Activated T-helper 1 cell treated with Interleukin-2 at 50 U/mL for 16 hours (primary cell): ENCODE measurements at places on chromosomes 12 and 14.

GRCh38 chr12:83031196-83031595 lies 344.5 kb downstream of the TMTC2 start:
- DNase-seq = no peak

DNA sequence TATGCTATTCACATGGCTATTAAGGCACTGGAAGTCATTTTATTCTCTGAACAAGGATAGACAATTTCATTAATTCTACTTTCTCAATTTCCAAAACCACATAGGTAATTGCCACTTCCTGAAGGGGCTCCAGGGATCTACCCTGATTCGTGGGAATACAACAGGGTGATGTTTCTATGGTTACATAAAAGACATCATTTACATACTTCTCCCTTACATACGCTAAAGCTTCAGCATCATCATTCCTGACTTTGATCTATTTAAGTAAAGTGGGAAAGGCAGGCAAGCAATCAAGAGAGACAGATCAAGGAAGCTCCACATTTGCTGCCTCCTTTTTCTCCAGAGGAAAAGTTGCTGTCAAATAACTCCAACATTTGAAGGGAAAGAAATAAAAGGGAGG lies 118.8 kb upstream of the SINHCAF start:
- DNase-seq = no peak

DNA sequence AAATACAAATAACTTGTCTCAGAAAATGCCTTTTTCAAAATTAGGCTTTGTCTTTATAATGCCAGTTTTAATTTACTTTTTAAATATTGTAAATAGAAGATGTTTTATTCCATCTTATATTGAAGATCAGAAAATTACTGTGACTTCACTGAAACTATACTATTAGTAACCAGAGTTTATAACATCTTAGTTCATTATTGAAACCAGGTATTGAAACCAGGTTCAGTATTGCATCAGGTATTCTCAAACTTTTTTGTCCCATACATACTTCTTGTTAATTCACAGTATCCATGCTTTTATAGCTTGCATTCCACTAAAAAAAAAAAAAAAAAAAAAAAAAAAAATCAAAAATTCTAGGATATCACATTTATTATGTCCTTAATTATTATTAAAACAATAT lies 227.5 kb downstream of the GXYLT1 start:
- no peak for DNase-seq

GRCh38 chr12:24494401-24494800 lies 454.5 kb downstream of the BCAT1 start:
- DNase-seq = no peak

DNA sequence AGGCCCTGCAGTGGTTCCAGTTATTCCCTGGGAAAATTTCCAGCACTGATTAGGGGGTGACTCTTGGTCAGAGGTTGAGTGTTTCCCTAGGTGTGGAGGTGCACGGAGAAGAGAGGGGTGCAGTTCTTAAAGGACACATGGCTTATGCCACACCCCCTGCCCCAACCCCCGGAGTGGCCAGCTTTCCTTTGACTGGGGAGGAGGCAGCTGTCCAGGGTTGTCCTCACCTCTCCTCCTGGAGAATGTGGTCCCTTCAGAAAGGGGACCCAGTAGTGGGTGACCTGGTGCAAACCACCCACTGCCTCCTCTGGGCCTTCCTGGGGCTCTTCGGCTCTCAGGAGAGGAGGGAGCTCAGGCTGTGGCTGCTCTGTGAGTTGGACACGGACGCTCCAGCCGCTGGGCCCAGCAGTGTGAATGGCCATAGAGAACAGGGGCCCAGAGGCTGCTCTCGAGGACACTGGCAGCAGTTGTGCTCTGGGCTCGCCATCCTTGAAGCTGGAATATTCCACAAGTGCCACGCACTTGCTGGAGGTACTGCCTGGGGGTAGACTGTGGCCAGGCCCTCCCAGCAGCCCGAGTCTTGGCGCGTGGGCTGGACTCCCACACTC lies 13.6 kb downstream of the PACS2 start:
- no peak for DNase-seq

DNA sequence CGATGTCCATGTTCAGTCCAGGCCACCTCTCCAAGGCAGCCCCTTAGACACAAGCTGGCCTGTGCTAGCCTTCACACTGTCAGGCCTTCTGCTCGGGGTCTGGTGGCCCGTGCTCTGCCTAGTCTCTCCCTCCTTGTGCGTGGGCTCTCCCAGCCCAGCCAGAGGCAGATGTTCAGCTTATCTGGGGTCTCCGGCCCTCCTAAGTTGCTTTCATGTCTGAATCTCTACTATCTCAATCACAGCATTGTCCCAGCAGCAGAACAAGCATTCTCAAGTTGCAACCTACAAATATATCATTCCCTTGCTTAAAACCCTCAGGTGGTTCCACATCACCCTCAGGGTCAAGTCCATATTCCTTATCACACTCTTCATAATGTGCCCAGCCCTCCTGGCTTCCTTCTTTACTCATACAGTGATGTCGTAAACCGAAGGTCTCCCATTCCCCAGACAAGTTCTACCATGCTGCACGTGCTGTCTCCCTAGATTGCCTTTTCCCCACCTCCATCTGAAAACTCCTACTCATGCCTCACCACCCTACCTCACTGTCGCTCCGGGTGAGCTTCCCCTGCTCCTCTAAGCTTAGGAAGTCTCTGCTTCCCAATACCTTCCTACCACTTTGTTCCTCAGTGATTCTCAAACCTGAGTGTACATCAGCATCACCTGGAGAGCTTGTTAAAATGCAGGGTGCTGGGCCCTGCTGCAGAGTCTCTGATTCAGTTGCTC lies 1.5 kb downstream of the KRT73 start:
- DNase-seq = no peak

GRCh38 chr12:110091136-110091711 lies 32.9 kb upstream of the IFT81 start:
- DNase-seq = no peak

GRCh38 chr12:118033323-118033722 lies 16.8 kb downstream of the RFC5 start:
- no peak for DNase-seq

GRCh38 chr12:40947797-40948196 lies 240.3 kb upstream of the PDZRN4 start:
- DNase-seq = no peak

DNA sequence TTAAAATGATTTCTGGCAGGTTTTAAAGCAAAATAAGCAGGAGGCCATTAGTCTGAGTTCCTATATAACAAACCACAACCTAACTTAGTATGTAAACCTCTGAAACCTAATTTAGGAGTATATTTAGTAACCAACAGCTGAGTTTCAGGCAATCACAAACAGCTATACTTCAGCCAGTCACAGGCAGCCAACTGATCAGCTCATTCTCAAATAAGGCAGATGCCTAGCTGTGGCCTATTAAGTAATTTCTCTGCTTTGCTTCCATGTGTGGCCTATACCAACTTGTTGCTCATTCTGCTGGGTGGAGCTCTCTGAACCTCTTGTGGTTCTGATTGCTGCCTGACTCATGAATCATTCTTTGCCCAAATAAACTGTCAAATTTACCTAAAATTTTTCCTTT lies 408.9 kb upstream of the FBXO33 start:
- DNase-seq = no peak

GRCh38 chr12:128830505-128830893 lies 6.7 kb upstream of the SLC15A4 start:
- DNase-seq = no peak

DNA sequence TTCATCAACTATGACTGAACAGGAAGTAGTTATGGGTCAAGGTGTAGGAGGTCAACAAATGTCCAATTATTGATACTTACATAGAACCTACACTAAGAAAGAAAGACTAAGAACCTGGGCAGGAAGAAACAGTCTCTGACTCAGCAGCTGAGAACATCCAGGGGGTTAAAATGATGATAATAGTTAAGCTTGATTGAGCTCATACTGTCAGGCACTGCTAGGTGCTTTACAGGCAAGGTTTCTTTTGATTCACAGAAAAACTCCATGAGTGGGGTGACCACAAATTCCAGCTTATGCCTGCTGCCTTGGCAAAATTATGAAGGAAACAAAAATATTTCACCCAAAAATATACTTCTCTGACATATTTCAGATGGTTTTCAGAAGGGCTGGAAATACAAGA lies 75.0 kb downstream of the ACADS start:
- DNase-seq = no peak

DNA sequence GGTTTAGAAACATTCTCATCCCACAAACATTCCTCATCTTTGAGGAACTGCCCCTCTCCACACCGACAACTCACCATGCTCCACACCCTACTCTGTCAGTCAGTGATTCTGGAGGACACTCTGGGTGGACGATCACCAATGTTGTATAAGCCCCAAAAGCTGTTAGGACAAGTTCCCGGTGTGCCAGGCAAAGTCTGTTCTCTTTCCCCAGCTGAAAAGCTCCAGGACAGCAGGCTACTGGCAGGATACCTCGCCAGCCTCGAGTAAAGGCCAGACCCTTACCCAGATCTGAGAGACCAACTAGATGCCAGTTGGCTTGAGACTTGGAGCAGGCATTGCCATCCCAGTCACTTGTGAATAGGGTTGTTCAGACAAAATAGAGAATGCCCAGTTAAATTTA lies 12.0 kb downstream of the KRT5 start:
- no peak for DNase-seq

GRCh38 chr12:121467638-121468498 lies 68.0 kb downstream of the RNF34 start:
- DNase-seq = no peak

GRCh38 chr14:103545219-103545914 lies 16.4 kb downstream of the TRMT61A start:
- DNase-seq = no peak

DNA sequence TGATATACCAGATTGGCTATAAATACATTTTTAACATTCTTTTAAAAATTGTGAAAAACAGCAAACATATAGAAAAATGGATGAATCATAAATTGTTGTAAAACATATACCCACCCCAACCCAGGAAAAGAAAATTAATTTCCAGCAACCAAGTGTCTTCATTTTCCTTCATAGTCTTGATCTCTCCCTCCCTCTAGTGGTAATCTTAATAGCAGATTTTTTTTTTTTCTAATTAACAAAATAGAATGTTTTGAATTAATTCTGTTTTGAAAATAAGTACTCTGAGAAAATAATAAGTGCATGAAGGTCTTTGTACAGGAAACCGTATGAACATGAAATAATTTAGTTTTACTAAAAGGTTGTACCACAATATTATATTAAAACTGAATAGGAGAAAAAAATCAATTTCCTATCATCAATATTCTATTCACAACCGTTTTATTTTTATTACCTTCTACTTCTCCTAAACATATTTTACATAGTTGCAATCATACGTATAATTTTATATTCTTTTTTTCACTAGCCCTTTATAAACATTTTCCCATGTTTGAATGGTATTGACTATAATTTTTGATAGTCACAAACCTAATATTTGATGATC lies 7.0 kb downstream of the ETNK1 start:
- DNase-seq = no peak

- no peak for DNase-seq
Measured at GRCh38 chr12:728781-729180, 23.6 kb upstream of the WNK1 start.

DNA sequence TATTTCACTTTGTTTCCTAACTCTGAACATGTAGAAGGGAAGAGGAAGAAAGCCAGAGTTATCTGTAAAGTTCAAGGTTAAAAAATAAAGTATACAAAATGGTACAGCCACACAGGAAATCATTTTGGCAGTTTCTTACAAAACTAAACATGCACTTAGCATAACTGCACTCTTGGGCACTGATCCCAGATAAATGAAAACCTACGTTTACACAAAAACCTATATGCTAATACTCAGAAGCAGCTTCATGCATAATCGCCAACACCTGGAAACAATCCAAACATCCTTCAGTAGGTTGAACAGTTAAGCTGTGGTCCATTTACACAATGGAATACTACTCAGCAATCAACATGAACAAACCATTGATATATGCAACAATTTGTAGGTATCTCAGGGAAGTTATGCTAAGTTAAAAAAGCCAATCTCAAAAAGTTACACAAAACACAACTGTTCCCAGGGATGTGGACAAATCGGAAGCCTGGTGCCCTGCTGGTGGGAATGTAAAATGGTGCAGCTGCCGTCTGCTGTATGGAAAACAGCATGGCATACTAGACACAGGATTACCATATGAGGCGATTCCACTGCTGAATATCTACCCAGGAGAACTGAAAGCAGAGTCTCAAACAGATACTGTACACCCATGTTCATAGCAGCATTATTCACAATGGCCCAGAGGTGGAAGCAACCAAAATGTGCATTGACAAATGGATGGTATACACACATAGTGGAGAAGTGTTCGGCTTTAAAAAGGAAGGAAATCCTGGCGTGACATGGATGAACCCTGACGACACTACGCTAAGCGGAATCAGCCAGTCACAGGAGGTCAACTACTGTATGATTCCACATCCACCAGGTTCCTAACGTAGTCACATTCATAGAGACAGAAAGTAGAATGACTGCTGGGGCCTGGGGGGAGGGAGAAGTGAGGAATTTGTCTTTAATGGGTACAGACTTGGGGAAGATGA lies 37.7 kb downstream of the NRDE2 start:
- no peak for DNase-seq

DNA sequence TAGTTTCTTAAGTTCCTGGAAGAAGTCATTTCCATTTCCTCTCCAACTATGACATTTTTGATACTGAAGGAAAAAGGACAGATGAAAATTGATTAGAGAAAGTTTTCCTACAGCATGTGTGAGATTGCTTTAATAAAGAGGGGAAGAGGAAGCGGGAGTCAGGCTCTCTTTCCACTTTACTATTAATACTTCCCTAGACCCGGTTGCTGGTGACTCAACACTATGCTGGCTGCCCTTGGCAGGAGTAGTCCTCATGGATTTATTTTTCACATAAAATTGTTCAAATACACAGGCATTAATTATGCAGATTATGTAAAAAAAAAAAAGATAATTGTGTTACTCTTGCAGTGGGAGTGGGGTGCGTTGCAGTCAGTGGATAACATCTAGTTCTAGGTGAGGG lies 293.4 kb downstream of the EGLN3 start:
- DNase-seq = no peak

- DNase-seq = no peak
Measured at GRCh38 chr14:75854111-75854799, 127.5 kb downstream of the TGFB3 start.

DNA sequence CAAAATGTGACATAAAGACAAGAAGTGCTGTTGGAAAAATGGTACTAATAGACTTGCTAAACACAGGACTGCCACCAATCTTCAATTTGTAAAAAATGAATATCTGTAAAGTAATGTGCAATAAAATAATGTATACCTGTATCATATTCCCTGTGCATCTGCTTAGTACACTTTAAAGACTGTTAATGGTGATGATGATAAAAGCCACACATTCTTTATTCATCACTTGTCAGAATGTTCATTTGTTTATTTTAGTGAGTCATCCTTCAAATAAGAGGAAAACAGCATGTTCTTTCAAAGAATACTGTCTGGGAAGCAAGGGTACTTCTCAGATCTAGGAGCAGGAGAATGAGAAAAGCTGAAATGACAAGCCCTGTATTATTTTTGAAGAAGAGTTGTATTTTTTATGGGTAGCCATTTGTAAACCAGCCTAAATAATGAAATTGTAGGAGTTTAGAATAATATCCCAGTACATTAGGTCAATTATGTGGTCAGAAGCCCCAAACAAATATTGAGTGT lies 78.3 kb upstream of the PSMA6 start:
- no peak for DNase-seq
